Chondrocyte (in vitro differentiated cells): ENCODE measurements at places on chromosomes 1 and 21. TPM values are rescaled to one million over a fixed set of nuclear protein-coding genes. Genes with fewer than 3 reads are reported as not detected.

Gene NT5C1A
- total RNA-seq = 0.31 to 0.32 TPM in 2 of 3 replicates, not detected in the other

DNA sequence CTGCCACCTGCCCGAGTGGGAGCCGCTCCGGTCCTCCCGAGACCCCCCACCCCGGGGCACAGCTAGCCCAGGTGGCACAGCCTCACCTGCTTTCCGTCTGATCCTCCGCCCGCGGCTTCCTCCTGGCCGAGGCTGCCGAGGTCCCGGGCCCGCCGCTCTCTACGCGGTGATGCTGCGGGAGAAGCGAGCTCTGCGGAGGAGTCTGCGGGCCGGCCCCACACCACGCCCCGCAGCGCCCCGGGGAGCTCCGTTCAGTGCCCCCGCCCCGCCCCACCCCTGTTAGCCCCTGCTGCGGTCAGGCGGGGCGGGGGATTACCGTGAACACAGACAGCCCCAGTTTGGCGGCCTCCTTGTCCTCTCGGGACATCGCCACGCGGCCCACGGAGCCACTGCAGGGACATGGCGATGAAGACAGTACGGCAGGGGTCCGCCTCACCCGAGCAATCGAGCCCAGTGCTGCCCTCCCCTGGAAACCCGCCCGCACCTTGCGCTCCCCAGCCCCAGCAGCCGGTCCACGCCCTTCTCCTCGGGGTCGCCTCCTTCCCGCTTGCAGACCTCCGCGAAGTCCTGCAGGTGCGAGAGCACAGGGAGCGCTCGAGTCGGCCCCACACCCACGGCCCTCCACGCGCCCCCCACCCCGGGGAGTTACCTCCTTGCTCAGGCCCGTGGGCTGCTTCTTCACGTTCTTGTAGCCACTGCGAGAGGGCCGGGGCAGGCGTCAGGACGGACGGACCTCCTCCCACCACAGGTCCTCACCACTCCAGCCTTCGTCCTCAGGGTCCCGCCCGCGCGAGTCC is 933 bp downstream of the C1orf35 start:
- peaks cover 18% of the 10 kb centered on the region for H3K36me3 ChIP-seq
- H3K27me3 ChIP-seq = no peaks in the 10 kb centered on the region
- H3K27ac ChIP-seq = peak overlapping the region; percentile 59

DNA sequence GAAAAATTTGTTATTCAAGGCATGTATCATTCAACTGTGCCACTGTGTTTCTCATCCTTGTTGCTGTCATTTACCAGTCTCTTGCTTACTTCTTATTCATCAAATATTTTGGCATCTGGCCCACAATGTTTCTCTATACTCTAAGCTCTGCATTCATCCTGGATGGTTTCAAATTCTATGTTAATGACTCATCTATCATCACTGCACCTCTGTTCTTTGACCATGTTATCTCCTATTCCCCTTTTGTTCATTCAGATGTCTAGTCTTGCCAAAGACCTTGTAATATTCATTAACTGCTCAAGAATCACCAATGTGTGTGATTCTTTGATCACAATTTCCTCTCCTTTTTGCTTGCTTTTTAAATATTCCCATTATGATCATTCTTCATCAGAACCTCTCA is 54.6 kb upstream of the PRKACB start:
- no peaks in the 10 kb centered on the region for H3K27me3 ChIP-seq
- H3K4me3 ChIP-seq = no peak overlapping the region
- H3K27ac ChIP-seq = peak overlapping the region; percentile 47

Gene PER3
- total RNA-seq = 4.1 to 6.0 TPM (median 4.2 TPM) in 3 replicates

Gene PDPN
- 1.0 to 1.3 TPM (median 1.1 TPM) in 3 replicates for total RNA-seq

DNA sequence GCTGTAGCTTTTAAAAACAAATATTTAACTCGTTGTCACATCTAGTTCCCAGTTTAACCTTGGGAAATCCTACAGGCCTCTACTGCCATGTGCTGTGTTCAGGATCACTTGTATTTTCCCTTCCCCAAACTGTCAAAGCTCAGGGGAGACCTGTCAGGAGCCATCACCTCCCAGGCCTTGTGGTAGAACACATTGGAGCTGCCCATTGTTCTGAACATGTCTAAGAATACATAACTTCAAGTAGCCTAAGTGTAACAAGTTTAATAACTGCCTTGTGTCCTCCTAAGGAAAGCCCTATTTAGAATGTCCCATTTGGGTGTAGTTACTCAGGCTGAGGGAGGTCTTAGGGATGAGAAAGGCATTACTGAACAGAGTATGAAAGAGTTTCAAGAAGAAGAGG is 28.6 kb upstream of the PIGC start:
- H3K27ac ChIP-seq = no peak overlapping the region
- H3K27me3 ChIP-seq = no peaks in the 10 kb centered on the region
- no peaks in the 10 kb centered on the region for H3K36me3 ChIP-seq
- H3K4me3 ChIP-seq = no peak overlapping the region
- no peak for DNase-seq

GRCh38 chr1:159598196-159598595 is 10.6 kb downstream of the APCS start:
- H3K27ac ChIP-seq = peak overlapping the region; percentile 82
- H3K27me3 ChIP-seq = no peaks in the 10 kb centered on the region
- DNase-seq = no peak
- no peak overlapping the region for H3K4me3 ChIP-seq

Gene AKR7A2
- 46.6 to 48.9 TPM (median 47.1 TPM) in 3 replicates for total RNA-seq
